Heart right ventricle (tissue), 16 donors: ENCODE measurements at places on chromosomes 4 and X. TPM values are rescaled to one million over a fixed set of nuclear protein-coding genes. Genes with fewer than 3 reads are reported as not detected.

DNA sequence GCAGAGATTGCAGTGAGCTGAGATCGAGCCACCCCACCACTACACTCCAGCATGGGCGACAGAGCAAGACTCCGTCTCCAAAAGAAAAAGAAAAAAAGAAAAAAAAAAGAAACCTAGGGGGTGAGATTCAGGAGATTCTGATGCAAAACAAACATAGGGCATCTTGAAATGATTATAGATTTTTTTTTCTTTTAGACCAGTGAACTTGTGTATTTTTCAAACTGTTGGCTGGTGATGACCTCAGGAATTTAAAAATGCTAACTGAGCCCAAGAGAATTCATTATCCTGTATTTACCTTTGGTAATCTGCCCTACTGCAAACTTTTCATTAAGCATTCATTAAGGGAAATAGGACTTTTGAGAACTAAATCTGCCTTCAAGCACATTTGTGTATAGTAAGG lies 20.6 kb downstream of the ATP10D start:
- no peaks in the 10 kb centered on the region for H3K27me3 ChIP-seq
- DNase-seq = no peak
- no peak overlapping the region for H3K27ac ChIP-seq
- no peaks in the 10 kb centered on the region for H3K36me3 ChIP-seq

DNA sequence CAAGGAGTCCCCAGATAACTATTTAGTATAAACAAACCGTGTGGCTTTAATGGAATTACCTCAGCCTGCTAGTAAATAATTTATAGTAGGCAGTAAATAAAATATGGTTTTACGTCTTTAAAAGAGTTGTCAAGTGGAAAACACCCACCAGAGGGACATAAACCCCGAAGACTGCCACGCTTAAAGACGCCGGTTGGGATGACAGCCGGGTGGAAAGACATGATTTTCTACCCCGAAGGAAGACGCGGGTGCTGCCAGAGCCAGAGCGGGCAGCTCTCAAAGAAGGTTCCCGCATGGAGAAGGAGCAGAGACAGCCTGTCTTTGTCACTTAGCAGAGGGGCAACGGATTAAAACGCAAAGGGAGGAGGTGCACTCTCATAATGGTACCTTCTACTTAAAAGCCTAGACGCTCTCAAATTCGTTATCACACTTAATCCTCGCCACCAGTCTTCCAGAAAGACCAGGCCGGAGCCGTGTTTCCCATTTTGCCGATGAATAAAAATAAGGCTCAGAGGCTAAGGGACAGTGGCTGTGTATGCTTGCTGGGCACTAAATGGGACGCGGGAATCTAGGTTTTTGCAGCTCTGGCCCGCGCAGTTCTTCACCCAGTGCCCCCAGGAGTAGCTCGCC lies 140.5 kb upstream of the ZIC3 start:
- no peaks in the 10 kb centered on the region for H3K36me3 ChIP-seq
- H3K4me3 ChIP-seq = no peak overlapping the region
- H3K27me3 ChIP-seq = peaks cover 65% of the 10 kb centered on the region
- H3K27ac ChIP-seq = no peak overlapping the region
- no peak for DNase-seq
- H3K4me1 ChIP-seq = peaks cover 7% of the 10 kb centered on the region

GRCh38 chr4:33133723-33134122 lies 2413.6 kb downstream of the PCDH7 start:
- no peaks in the 10 kb centered on the region for H3K36me3 ChIP-seq
- no peak overlapping the region for H3K27ac ChIP-seq
- no peak overlapping the region for H3K4me3 ChIP-seq

GRCh38 chr4:141311246-141312204 lies 90.8 kb downstream of the ZNF330 start:
- H3K27me3 ChIP-seq = no peaks in the 10 kb centered on the region
- H3K4me3 ChIP-seq = no peak overlapping the region
- peaks cover 6% of the 10 kb centered on the region for H3K4me1 ChIP-seq
- no peak overlapping the region for H3K27ac ChIP-seq
- H3K36me3 ChIP-seq = no peaks in the 10 kb centered on the region

DNA sequence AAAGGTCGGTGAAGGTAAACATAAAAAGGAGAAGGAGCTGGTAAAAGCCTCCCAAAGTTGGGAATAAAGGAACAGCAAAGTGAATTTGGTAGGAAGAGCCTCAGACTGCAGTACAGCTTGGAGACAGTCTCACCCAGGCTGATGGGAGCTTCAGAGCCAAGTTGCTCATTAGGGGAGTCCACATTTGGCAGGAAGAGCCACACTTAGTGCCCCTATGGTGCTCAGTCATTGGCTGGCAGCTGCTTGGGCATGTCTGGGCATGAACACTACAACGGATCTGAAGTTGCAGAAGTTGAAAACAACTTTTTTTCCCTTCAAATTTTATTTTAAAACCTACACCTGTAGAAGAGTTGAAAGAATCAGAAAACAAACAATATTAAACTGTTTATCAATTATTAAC lies 2497.3 kb downstream of the ARAP2 start:
- H3K4me1 ChIP-seq = no peaks in the 10 kb centered on the region
- no peak for DNase-seq
- H3K27ac ChIP-seq = no peak overlapping the region
- no peaks in the 10 kb centered on the region for H3K27me3 ChIP-seq
- H3K4me3 ChIP-seq = no peak overlapping the region

Gene AMER1
- polyA plus RNA-seq = 1.1 TPM

Gene SPARCL1
- polyA plus RNA-seq = 553 TPM

GRCh38 chrX:39688576-39689375 lies 409.0 kb downstream of the BCOR start:
- DNase-seq = peak; percentile 76
- H3K27me3 ChIP-seq = no peaks in the 10 kb centered on the region
